ENCODE measurements at places on chromosomes 1 and 21.
A peak's percentile ranks its signal among the peaks of the same experiment; 100 is the strongest.

GRCh38 chr1:107777664-107778047 is 187.3 kb downstream of the VAV3 start:
- no peak for DNase-seq

GRCh38 chr1:166485620-166486019 is 318.8 kb upstream of the FAM78B start:
- DNase-seq: peak; percentile 20

GRCh38 chr1:100213141-100213540 is 35.1 kb upstream of the LRRC39 start:
- DNase-seq: no peak

- no peak for DNase-seq
Measured at GRCh38 chr21:20108016-20108415, 890.2 kb upstream of the NCAM2 start.

- DNase-seq: no peak
Measured at GRCh38 chr1:35945327-35945726, 14.4 kb downstream of the AGO3 start.

- no peak for DNase-seq
Measured at GRCh38 chr1:62436039-62436465, 797 bp upstream of the USP1 start.

DNA sequence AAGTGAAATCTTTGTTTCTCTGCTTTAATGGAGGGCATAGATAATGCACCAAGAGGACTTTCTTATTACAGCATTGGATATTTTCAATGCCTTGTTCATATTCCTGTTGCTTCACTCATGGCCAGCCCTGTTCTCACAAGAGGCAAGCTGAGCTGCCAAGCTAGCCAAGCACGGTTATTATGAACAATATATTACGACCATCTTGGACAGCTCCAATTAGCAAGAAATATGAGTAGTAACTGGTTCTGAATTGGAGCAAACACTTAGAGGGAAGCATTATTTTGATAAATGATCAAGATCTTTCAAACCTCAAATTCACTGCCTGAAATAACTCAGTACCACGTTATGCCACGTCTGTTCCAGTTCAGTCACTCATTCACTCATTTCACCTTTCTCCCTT is 159.8 kb downstream of the SETD4 start:
- no peak for DNase-seq

GRCh38 chr1:17112076-17112475 is 7.2 kb downstream of the PADI2 start:
- no peak for DNase-seq

DNA sequence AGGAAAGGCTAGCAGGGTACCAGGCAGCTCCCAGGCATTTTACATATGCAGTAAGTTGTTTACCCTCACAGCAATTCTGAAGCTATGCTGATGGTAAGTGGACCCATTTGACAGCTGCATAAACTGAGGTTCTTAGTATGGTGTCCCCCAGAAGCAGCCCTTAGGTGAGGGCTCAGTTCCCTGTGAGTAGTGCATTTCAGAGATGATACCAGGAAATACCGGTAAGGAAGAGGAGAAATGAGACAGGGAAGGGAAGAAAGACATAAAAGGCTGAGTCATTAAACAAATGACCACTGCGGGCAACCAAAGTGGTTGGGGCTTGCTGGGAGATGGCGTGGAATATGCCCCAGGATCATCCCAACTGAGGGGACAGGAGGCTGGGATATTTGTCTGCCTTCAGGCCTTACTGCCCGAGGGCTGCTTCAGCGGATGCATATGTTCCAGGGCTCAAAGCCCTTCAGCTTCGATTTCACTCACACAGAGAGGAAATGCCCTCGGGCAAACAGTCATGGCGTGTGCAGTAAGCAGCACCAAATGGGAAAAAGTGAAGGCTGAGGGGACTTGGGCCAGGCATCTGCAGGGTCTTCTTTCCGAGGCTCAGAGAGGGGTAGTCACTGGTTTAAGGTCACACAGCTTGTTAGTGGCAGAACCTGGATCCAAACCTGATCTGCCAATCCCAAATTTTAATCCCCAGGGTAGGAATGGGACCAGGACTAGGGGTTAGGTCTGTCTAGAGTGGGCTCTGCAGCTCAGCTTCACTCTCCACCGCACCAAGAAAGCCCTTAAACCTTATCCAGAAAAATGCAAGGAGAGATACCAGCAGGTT is 133.7 kb upstream of the RUNX3 start:
- no peak for DNase-seq

- peak; percentile 10 for DNase-seq
Measured at GRCh38 chr21:38955495-38955894, 149.8 kb downstream of the ETS2 start.

- no peak for DNase-seq
Measured at GRCh38 chr1:91891969-91892368, 6.0 kb upstream of the TGFBR3 start.

- DNase-seq: peak; percentile 30
Measured at GRCh38 chr1:170661646-170662411, 2.1 kb upstream of the PRRX1 start.

DNA sequence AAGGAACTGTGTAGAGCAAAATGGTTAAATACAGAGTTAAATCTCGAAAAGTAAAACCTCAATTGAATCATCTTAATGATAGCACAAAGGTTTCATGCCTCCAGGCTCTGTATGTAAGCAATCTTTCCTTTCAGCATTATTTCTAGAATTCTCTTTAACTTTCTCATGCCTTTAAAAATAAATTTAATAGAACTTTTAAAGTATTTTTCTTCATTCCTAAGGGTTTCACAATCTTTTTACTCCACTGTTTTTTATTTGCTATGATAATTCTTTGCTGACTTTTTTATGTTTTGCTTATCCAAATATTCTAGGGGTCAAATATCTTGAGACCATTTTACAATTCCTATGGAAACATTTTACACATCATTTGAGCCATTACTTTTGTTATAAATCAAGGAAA is 288.0 kb downstream of the BACH1 start:
- no peak for DNase-seq

- no peak for DNase-seq
Measured at GRCh38 chr1:3050603-3051002, 18.4 kb upstream of the PRDM16 start.

GRCh38 chr1:236532850-236533249 is 9.1 kb downstream of the LGALS8 start:
- DNase-seq: no peak

DNA sequence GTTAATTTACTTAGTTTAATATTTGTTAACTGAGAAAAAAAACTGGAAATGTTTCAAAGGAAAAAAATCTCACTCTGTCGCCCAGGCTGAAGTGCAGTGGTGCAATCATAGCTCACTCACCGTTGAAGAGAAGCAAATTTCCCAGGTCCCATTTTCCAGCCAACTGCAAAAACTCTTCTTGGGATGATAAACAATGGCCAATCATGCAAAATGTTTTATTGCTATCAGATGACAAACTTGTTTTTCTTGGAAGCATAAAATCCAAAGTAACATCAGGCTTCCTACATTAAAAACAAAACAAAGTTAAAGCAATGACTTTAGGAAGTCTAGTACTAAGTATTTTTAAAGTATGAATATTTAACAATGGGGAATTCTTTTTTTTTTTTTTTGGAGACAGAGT is 84.9 kb downstream of the LYST start:
- DNase-seq: no peak

DNA sequence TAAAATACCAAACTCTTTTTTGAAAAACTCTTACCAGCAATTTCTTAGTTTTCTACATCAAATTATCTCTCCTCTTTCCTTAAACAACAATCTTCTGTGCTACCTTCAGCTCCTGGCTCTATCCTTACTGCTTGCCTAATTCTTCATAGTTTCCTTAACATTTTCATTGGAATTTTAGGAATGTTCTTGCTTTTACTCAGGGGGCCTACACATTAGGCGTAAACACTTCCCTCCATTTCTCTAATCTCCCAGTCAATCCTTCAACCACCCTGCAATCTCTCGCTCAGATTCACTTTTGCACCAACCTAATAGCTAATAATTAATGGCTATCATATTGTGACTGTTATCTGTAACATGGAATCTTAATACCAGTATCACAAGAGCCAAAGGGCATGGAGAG is 50.1 kb downstream of the ADAMTS5 start:
- DNase-seq: no peak
